ENCODE measurements at places on chromosomes 4 and X.

DNA sequence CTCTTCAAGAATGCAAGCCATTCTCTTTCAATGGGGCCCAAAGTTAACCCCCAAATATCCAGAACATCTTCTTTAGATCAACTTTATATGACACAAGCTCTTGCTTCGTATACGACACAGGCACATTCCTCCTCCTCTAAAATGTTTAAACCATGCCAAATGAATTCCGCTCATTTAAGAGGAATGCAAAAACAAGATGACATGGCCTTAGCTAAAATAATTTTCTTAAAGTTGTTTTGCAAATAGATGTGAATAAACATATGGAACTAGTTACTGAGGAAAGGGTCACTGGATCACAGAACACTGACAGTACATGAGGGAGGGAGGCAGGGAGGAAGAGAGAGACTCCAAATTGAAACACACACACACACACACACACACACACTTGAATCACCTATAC lies 97.4 kb downstream of the RASL11B start:
- DNase-seq = no peak

DNA sequence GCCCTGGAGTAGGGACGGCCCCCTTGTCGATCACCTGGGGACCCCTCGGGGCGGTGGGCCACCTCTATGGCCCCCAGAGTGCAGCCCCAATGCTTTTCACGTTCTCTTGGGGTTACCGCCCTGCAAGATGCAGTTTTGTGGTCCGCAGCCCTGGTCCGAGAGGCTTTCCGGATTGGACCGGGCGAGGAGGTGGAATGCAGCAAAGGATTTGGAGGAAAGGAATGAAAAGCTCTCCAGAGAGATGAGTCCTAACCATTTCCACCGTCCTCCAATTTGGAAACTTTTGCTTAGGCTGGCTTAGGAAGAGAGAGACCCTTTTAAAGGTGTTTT lies 601 bp downstream of the SLC25A43 start:
- no peak for DNase-seq

GRCh38 chr4:131584587-131584986 lies 1564.5 kb upstream of the PCDH10 start:
- DNase-seq = no peak

- no peak for DNase-seq
Observed at GRCh38 chr4:3823496-3824341, 57.5 kb downstream of the ADRA2C start.

- DNase-seq = no peak
Observed at GRCh38 chrX:149937871-149938426, 342 bp downstream of the EOLA2 start.

GRCh38 chrX:12951595-12951975 lies 23.3 kb upstream of the TMSB4X start:
- no peak for DNase-seq

GRCh38 chr4:87555773-87556619 lies 26.8 kb upstream of the SPARCL1 start:
- DNase-seq = no peak

DNA sequence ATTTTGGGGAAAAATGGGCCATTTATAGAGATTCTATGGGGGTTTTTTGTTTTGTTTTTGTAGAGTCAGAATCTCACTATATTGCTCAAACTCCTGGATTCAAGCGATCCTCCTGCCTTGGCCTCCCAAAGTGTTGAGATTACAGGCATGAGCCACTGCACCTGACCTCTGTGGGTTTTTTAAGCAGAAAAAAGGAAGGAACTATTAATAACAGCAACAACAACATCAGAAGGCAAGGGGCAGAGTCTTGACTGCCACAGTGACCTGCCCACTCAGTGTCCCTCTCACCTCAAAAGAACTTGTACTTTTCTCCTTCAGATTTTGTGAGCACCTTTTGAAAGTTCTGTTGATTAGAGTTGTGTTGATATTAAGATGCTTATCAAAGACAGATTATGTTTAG lies 48.1 kb downstream of the FNIP2 start:
- DNase-seq = no peak

DNA sequence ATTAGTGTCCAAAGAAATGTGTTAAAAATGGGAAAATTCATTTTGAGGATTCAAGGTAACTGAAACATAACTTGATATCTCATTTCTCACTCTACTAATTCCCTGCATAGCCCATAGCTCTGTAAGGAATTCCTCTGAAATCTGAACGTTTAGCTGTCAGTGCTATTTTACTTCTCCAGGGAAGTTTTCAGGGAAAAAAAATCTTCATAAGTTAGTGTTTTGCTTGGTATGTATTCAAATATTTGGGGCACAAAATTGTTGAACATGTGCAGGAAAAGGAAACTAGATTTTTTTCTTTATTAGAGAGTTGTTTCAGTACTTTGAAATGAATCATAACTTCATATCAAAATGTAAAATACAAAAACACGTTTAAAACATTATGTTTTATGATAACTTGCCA lies 891.4 kb downstream of the CENPC start:
- no peak for DNase-seq

GRCh38 chr4:154314248-154314647 lies 177.4 kb downstream of the DCHS2 start:
- DNase-seq = no peak

DNA sequence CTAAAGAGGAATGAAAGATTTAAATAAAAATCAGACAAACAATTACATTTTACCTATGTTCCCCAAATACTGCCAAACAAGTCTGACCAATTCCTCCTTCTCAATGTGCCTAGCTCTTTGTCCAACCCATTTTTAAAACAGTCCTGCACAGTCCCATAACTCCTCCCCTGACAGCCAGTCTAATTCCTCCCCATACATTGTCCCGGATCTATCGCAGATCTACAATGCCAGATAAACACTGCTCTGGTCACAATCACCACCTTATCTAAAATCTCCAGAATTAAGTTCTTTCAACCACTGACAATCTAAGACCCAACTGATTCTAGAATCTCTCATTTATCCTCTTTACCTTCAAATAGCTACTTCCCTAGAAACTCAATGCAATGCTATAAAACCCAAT lies 176.0 kb downstream of the APBB2 start:
- DNase-seq = no peak

DNA sequence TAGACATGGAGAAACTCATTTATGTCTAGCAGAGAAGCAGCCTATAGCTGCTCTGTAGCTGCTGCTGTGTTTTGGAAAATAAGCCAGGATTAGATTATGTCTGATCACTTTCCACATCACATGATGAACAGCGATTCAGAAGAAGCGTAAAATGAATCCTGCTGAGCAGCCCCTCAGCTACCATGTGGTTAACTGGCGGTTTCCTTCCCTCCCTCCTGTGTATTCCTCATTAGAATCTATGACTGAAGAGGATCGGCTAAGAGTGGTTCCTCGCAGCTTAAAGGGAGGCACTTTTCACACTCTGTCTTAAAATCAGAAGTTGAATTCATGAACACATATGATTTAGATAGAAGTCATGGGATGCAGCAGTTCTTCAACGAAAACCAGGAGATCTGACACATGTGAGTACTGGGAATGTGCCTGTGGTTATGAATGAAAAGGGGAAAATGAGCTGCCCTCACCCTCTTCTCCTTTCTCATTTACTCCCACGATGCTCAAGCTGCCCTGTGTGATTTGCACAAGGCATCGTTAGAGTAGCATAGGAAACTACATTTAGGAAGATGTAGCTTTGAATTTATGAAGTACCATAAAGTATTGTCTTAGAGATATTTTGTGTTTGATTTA lies at the start of gene PPEF1:
TSS of gene PPEF1 (plus strand) at position 220 of the 624 bp plus-strand sequence. CDS start at position 356, 136 bp downstream.
- no peak for DNase-seq

GRCh38 chr4:52550186-52550585 lies 108.9 kb downstream of the USP46 start:
- no peak for DNase-seq

- DNase-seq = no peak
Observed at GRCh38 chr4:126756050-126756829, 876.5 kb upstream of the INTU start.

- DNase-seq = no peak
Observed at GRCh38 chr4:128358913-128359279, 71.3 kb upstream of the PGRMC2 start.

GRCh38 chr4:76783836-76784235 lies 114.1 kb downstream of the SOWAHB start:
- no peak for DNase-seq

GRCh38 chrX:74521961-74522751 lies 92.3 kb downstream of the RLIM start:
- no peak for DNase-seq

DNA sequence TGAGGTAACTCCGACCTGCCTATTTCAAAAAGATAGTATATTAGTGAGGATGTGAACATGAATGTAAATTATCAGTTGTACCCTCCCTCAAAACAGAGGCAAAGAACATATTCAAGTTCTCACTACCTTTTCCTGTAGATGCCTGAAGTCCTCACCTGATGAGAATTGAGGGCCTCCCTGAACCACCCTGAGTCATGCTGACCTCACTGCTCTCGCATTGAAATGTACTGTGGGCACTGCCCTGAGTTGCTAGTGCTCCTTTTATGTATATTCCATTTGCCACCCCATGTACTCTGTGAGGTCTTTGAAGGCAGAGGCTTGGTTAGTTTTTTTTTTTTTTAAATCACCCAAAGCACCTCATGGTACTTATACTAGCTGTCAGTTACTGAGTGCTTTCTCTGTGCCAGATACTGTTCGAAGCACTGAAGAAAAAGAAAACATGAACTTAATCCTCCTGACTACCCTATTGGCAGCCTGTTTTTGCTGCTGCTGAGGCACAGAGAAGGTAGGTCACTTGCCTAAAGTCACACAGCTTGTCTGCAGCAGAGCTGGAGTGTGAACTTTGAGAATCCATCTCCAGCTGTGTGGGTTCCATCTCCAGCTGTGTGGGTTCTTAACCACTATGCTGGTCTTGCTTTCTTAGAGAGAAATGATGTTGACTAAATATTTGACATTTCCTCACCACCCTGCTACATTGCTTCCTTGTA lies 253.1 kb upstream of the GPC4 start:
- DNase-seq = no peak

DNA sequence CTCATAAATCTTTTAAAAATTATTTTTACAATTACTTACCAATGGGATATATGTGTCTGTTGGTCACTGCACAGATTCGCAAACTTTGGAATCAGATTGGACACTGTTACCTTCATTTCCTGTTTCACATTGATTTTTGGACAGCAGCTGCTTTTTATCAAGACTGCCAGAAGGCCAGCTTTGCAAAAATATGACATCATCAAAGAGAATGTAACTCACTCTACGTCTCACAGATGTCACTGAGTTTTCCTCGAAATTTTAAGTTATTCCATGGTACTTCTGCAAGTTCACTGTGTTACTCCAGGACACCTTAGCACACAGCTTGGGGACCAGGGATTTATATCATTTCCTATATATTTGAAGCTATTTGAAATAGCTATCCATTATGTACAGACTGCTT lies 31.8 kb upstream of the MAGEB2 start:
- no peak for DNase-seq

GRCh38 chr4:107018344-107018735 lies 17.8 kb downstream of the DKK2 start:
- DNase-seq = no peak

DNA sequence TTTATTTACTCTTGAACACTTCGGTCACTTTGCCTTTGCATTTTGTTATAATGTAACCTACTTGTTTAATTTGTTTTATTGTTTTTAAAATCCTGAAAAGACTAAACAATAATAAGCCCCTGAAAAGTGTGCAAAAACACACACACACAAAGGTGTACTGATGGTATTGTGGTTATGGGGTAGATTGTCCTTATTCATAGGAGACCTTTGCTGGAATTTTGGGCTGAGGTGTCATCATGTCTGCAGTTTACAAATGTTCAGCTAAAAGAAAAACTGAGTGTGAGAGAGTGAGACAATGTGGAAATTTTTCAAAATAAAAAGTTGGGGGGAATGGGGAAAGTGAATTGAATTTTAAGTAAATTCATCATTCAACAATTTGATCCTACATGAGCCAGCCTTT lies 174.9 kb downstream of the QDPR start:
- DNase-seq = no peak

- DNase-seq = no peak
Observed at GRCh38 chr4:26806331-26806730, 54.3 kb upstream of the STIM2 start.

- no peak for DNase-seq
Observed at GRCh38 chr4:92651536-92651935, 347.8 kb downstream of the GRID2 start.
